NCI-H1417 (cell line): ENCODE measurements at places on chromosomes 11 and 22.

- no peak for DNase-seq
Observed at GRCh38 chr22:49242480-49242879, 585.2 kb downstream of the BRD1 start.

- DNase-seq: peak; percentile 55
Observed at GRCh38 chr22:18078329-18079041, 695 bp downstream of the PEX26 start.

DNA sequence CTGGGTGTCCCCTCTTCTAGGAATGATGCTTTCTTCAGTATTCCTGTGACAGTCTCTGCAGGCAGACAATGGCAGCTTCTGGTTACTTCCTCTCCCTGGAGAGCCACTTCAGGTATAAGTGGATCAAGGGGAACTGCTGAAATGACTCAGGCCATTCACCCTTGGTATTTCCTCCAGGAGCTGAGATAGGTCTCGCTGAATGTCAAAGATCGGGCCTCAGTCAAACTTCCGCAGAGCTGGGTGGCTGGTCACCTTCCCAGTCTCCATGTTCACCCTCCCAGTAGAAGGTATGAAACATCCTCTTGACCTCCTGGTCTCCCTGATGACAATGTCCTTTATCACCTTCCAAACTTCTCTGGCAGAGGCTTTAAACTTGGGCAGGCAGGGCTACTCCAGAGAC is 1.8 kb upstream of the ANKK1 start:
- DNase-seq: no peak

- no peak for DNase-seq
Observed at GRCh38 chr11:58127350-58127749, 2.0 kb upstream of the OR9I1 start.

DNA sequence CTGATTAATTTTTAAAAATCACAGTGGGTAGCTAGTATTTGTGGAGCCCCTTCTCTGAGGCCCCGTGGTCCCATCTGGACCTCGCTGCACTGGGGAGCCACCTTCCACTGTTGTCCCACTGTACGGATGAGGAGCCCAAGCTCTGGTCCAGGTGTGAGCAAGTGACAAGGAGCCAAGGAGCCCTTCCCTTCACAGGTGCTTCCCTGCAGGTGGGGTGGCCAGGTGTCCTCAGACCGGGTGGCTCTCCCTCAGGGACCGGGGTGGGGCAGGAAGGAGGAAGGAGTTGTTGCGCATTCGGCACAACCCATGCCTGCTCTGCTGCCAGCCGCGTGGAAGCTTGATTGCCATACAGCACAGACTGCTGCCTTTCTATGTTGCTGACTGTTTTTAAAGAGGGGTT is 10.4 kb upstream of the SEPTIN5 start:
- DNase-seq: no peak

- DNase-seq: no peak
Observed at GRCh38 chr22:49998718-49999062, 13.9 kb downstream of the IL17REL start.

GRCh38 chr11:111733016-111733415 is 33.2 kb downstream of the PPP2R1B start:
- no peak for DNase-seq

GRCh38 chr22:46655861-46656608 is 35.8 kb downstream of the GRAMD4 start:
- DNase-seq: no peak

DNA sequence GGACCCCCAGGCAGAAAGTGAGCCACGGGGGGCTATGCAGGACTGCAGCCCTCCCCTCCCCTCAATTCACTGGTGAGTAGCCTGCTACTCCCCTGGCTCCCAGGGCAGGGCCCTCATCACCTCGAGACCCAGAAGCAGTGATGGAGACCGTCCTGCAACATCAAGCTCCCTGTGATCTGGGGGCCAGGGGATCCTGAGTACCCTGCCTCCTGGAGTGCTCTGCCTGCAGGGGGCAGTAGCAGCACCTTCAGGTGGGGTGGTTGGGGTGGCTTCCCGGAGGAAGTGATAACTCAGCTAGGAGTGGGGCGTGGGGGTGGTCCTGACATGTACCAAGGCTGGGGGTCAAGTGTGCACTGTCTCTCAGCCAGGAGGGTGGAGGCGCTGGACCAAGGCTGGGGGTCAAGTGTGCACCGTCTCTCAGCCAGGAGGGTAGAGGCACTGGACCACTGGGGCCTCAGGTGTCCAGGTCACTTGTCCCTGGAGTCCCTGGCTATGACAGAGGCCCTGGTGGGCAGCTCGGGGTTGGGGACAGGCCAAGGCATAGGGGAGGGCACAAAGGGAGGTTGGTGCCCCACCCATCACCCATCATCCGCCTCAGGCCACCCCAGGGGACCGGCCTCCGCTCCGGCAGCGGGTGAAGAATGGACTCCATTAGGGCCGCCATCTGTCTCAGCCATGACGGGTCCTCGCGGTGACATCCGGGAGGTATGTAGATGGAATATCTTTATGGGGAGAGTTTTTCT is 9.4 kb downstream of the RTN4R start:
- DNase-seq: no peak

- no peak for DNase-seq
Observed at GRCh38 chr11:83472806-83473205, 186.6 kb upstream of the CCDC90B start.

DNA sequence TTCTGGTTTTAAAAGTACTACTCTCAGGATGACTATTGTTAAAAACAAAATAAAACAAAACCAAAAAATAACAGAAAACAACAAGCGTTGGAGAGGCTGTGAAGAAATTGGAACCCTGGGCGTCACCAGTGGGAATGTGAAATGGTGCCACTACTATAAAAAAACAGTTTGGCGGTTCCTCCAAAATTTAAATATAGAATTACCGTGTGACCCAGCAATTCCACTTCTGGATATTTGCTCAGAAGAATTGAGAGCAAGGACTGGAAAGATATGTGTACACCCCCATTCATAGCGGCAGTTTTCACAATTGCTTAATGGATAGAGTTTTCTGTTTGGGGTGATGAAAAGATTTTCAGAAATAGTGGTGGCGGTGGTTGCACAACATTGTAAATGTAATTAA is 8.6 kb downstream of the APOA4 start:
- DNase-seq: no peak

- no peak for DNase-seq
Observed at GRCh38 chr11:88555829-88556202, 218.3 kb upstream of the CTSC start.

GRCh38 chr11:19393941-19394340 is 153.2 kb upstream of the E2F8 start:
- no peak for DNase-seq

DNA sequence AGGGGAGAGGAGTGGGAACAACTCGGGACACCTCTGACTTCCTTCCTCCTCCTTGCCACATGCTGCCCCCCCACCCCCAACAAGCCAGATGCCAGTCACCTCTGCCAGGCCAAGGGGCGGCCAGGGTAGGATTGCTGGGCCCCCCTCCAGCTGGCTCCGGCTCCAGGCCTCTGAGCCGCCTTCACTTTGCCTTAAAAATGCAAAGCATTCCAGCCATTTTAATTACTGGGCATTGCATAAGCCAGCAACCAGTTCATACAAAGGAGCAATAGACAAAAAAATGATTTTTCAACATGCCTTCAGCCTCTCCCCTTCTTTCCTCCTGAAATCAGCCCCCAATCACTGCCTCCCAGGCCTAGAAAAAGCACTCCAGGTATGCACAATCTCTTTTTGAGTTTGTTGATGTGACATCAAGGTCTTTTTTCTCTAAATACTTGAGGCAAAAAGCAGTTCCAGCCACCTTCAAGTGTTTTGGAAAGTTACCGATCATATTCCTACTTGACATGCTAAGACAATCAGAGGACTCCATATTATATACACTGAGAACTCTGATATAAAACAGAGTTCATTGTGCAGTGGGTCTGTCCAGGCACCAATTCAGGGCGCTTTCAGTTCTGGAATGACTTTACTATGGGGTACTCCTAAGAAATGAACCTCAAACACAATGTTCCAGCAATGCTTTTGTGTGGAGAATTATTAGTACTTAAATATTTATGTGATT is 12.4 kb upstream of the TIMP3 start:
- DNase-seq: no peak

DNA sequence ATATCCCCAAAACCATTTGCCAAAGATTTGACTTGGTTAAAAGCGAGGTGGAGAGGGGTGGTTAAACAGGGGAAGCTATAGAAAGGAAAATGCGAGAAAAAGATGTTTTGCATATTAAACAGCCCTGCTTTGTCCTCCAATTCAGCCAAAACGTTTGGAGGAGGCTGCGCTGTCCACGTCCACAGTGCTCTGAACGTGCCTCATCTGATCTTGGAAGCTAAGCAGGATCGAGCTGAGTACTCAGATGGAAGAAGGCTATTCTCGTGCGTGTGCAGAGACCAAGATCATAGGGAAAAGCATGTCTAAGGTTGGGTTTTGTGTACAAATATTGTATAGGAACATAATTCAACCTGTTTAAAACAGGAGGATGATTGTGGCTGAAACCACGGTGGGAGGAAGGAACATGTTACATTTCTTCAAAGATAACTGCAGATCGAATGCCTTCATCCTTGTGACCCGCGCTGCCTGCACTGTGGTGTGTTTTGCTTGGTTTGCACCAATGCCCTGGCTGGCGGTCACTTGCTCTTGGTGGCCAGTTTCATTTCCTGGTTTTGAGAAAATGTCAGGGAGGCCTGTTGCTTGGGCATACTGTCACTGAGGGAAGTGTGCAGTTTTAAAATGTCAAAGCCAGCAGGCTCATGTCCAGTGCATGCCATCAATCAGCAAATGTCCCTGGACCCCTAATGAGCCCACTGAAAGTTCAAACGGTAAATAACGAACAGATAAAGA is 40.4 kb downstream of the FLI1 start:
- no peak for DNase-seq

- no peak for DNase-seq
Observed at GRCh38 chr22:37162221-37163095, 12.7 kb upstream of the IL2RB start.

- DNase-seq: no peak
Observed at GRCh38 chr22:35056486-35056885, 9.5 kb upstream of the ISX start.

GRCh38 chr11:29685361-29685760 is 331.5 kb downstream of the KCNA4 start:
- DNase-seq: no peak

GRCh38 chr11:95897731-95898130 is 26.2 kb downstream of the MTMR2 start:
- DNase-seq: no peak

DNA sequence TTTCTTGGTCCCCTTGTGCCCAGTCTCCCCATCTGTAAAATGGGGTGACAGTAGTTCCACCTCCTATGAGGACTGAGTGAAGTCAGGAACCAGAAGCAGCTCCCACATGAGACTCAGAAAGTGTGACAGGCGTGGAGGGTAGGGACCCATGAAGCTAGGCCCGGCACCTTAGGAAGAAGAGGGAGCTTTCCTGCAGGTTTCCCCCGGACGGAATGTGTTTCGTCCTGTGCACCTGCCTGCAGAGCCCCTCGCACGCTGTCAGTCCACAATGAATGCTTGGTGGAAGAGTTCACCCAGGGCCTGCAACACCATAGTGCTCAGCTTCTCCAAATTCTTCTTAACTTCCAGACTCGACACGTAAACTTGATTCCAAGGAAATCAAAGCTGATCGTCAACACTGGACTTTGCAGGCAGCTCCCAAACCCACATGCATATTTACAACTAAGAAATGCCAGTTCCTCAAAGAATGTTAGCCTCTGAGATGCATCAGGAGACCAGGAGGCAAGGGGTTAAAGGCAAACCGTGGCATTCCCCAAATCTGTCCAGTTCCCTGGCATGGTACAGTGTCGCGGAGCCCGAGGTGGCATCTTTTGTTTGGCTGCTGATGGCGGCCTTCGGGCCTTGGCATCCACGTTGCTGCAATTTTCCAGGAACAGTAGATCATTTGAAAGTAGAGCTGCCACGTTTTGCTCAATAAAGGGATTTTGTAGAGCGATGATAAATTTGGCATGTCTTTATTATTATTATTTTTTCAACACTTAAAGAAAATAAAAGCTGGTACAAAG is 15.4 kb downstream of the LRP5 start:
- DNase-seq: no peak

DNA sequence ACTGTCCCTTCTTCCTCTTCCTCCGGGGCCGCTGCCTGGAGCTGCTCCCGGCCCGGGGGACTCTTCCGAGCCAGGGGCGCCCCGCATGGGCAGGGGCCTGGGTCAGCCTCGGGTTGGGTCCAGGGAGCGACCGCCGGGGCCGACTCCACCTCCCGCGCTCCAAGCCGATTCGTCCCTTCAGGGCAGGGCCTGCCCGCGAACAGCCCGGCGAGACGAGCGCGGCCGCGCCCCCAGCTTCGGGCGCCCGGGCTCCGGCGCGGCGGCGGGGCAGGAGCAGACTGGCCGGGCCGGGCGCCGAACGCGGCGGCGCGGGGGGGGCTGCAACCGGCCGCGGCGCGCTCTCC is at the start of gene LARGE1:
TSS of gene LARGE1 (minus strand) at position 280 of the 344 bp plus-strand sequence.
- DNase-seq: peak; percentile 61

- DNase-seq: no peak
Observed at GRCh38 chr11:122102426-122102825, 13.6 kb downstream of the BLID start.

GRCh38 chr11:85423794-85424193 is 203.3 kb downstream of the DLG2 start:
- no peak for DNase-seq

DNA sequence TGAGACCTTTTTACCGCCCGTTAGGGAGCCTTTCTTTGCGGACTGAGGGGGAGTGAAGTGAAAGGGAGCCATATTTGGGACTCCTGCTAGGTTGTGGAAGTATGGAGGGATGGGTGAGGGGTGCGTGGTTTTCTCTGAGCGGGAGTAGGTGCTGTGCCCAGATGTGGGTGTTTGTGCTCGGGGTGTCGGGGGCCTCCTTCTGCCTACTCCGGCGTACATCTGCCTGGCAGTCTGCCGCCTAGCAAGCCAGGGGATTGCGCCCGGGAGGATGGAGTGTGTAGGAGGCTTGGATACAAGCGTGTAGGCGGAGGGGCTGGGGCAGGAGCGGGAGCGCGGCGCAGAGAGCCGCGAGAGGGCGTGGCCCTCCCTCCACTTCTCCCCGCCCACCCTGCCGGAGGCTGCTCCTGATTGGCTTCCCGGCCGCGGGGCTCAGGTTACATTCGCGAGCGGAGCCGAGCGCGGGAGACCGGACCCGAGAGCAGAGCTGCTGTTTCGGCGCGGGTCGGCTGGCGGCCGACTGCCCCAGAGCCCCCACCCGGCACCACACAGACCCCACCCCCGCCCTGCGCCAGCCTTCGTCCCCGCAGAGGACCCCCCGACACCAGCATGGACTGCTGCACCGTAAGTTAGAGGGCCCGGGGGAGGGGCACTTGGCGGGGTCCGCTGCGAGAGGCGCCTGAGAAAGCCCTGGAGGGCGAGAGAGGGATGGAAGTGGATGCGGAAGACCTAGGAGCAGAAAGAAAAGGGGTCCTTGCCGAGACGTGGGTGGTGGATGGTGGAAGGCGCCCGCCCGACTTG is at the start of gene NRGN:
TSS of gene NRGN (plus strand) at position 464 of the 798 bp plus-strand sequence. CDS start at position 607, 143 bp downstream.
- DNase-seq: peak; percentile 96

GRCh38 chr11:19980388-19980787 is 179.9 kb downstream of the DBX1 start:
- no peak for DNase-seq

GRCh38 chr11:6475936-6476335 is 2.2 kb upstream of the TRIM3 start:
- no peak for DNase-seq
